KBM-7 (cell line): ENCODE measurements at places on chromosomes 11 and 22.

GRCh38 chr11:27497911-27498310 lies 8.7 kb downstream of the LIN7C start:
- DNase-seq, result no peak

GRCh38 chr11:61949169-61950034 lies 749 bp upstream of the BEST1 start:
- peak; percentile 54 for DNase-seq

GRCh38 chr11:129605815-129606214 lies 209.8 kb upstream of the TMEM45B start:
- no peak for DNase-seq

DNA sequence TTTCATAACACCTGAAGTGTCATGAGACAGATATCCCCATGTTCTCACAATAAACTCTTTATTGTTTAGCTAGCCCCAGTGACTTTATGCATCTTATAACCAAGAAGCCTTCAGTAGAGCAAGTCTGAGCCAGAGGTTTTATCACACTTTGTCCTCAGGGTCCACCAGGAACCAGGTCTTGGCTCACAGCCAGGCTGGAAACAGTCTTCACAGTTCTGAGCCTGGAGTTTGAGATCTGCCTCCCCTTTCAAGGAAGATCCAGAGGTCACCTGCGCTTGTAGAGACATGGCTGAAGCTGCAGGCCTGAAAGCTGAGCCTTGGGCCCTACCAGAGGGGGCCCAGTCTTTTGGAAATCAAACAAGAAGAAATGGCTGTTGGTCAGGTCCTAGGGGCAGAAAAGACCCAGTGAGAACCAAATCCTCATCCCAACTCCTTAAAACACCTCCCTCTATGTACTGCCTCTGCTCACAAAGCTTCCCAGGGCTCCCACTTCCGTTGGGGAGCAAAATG lies 3.5 kb downstream of the RRP8 start:
- no peak for DNase-seq

DNA sequence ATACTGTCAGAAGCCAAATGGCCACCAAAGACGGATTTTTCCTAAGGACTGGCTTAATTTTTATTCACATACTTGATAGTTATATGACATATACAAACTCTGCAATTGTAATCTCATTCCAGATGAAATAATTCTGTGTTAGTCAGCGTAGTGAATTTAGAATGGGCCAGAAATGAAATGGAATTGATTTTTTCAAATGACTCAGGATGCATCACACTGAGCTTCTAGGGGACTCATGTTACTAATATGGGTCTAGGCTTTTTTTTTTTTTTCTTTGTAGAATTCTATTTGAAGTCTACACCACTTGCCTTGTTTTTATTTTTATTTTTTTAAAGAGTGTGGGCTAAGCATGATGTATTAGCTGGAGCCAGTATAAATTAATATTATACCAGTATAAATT lies 62.7 kb downstream of the SPECC1L start:
- DNase-seq, result no peak

DNA sequence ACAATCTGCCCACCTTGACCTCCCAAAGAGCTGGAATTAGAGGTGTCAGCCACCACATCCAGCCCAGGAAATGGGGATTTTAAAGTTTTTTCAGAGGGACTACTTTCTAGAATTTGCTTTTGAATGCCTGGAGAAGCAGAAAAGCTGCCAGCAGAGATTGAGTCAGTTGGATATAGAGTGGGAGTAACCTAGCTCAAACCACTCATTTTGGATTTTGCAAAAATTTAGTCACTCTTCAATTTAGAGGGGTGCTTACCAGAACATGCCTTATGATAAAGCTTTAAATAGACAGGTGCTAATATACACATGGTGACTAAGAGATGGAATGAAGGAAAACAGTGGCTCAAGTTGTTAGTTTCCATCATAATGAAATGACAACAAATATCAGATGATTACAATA lies 26.5 kb upstream of the PSMA1 start:
- DNase-seq, result no peak
